H9 (cell line): ENCODE measurements at places on chromosomes 7 and 10.

DNA sequence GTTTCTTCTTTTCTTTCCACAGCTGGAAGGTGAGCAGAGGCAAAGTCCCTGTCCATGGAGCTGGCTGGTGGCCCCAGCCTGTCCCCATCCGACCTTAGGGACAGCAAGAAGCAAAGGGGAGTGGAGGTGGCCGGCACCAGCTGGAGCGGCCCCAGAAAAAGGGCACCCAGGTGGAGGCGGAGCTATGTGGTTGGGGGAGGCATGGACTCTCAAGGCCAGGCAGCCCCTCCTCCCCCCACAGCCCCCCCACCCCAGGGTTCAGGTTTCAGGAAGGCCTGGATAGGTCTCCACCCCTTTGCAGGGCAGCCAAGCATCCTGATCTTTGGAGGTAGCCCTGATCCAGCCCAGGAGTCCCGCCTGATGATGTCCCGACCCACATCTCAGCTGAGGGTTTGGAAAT is at the start of gene SSC4D:
TSS of gene SSC4D (minus strand) at position 161 of the 400 bp plus-strand sequence. CDS start 5,258 bp downstream, outside the sequence.
- peak; percentile 93 for DNase-seq
- peak within 1 kb of the TSS; percentile 63 for H3K4me3 ChIP-seq
- no peaks in the 10 kb centered on the region for H3K27me3 ChIP-seq
- no peaks in the 10 kb centered on the region; the same call in 2 of the 3 replicates for H3K36me3 ChIP-seq
- peaks cover 5% of the 10 kb centered on the region; the same call in 1 of the 2 replicates for H3K4me1 ChIP-seq
- no peak within 1 kb of the TSS for H3K27ac ChIP-seq

DNA sequence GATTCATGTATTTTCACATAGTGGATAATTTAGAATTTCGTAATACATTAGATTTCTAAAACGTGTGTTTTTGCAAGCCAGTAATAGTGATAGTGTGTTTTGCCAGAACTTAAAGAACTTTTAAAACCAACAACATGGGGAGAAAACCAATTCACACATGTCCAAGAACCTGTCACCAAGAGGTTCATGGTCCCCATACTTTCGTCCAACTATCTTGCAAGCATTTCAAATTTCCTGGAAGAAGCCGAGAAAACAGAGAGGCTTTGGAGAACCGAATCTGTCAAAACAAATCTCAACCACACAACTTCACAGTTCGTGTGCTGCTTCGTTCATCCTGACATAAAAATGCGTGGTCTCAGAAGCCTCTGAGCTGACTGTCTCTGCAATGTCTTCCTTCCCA is 31.9 kb downstream of the GFRA1 start:
- H3K4me1 ChIP-seq = no peaks in the 10 kb centered on the region
- H3K27me3 ChIP-seq = no peaks in the 10 kb centered on the region
- H3K36me3 ChIP-seq = no peaks in the 10 kb centered on the region
- H3K27ac ChIP-seq = no peak overlapping the region

- H3K36me3 ChIP-seq = no peaks in the 10 kb centered on the region
- no peaks in the 10 kb centered on the region for H3K27me3 ChIP-seq
- H3K4me1 ChIP-seq = no peaks in the 10 kb centered on the region
- H3K4me3 ChIP-seq = no peak overlapping the region
Observed at GRCh38 chr7:68754414-68754813, 843.9 kb upstream of the AUTS2 start.

DNA sequence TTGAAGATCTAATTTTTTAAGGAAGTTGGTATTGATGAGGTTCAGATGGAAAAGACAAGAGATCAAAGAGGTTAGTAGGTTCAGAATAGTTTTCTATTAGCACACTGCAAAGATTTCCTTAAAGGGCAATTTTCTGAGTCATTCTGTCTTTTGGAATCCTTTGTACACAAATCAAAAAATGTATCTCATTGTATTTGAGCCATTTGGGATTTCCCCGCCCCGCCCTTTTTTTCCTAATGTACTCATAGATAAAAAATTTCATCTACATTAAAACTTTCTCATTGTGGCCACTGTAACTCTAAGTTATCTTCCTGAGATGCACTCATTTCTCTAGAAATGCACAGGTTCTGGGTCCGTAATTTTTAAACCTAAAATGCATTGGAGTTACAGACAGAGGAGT is 12.1 kb downstream of the GIMAP6 start:
- H3K27ac ChIP-seq = no peak overlapping the region
- no peaks in the 10 kb centered on the region for H3K36me3 ChIP-seq
- H3K4me3 ChIP-seq = no peak overlapping the region
- H3K27me3 ChIP-seq = no peaks in the 10 kb centered on the region

- H3K36me3 ChIP-seq = peaks cover 21% of the 10 kb centered on the region
- H3K27me3 ChIP-seq = no peaks in the 10 kb centered on the region
- H3K27ac ChIP-seq = no peak within 1 kb of the TSS
- DNase-seq = no peak
- no peak within 1 kb of the TSS for H3K4me3 ChIP-seq
Observed at GRCh38 chr7:130379921-130380860, at the start of gene CPA1. Gene CPA1 (plus strand): TSS chr7:130380494. CDS start chr7:130380521, 27 bp downstream.
